ENCODE measurements at places on chromosomes 13 and 19. TPM values are rescaled to one million over a fixed set of nuclear protein-coding genes. Genes with fewer than 3 reads are reported as not detected.

The CNMD gene
- total RNA-seq: not detected

The RFPL4AL1 gene
- not detected for total RNA-seq

The ARL11 gene
- 0.34 TPM for total RNA-seq

The LONP1 gene
- 178 TPM for total RNA-seq

The GRK1 gene
- not detected for total RNA-seq

Data from activated CD4-positive, alpha-beta memory T cell treated with anti-CD3 and anti-CD28 coated beads for 36 hours (primary cell).